ENCODE measurements at places on chromosomes 7 and 10. TPM values are rescaled to one million over a fixed set of nuclear protein-coding genes. Genes with fewer than 3 reads are reported as not detected.

Gene RPP38
- total RNA-seq, result 17.4 TPM

Gene TEX36
- total RNA-seq, result not detected

Gene SFR1
- total RNA-seq, result 12.2 TPM

Gene CALCR
- 0.26 TPM for total RNA-seq

Gene IFIT3
- total RNA-seq, result 25.3 TPM

Gene ANKRD16
- total RNA-seq, result 11.9 TPM

Gene WDR86
- total RNA-seq, result 3.2 TPM

Gene NKX1-2
- not detected for total RNA-seq

Gene PRKG1
- total RNA-seq, result 32.4 TPM

Gene RBM20
- 3.8 TPM for total RNA-seq

- DNase-seq, result no peak
These were observed 186.1 kb downstream of the PRKG1 start for GRCh38 chr10:51260376-51260775.

- no peak for DNase-seq
These were observed 103.5 kb downstream of the AGMO start for GRCh38 chr7:15457990-15458955.

GRCh38 chr7:140697447-140698143 is 1.1 kb downstream of the NDUFB2 start:
- DNase-seq, result no peak

- DNase-seq, result no peak
These were observed 123.4 kb upstream of the PDLIM1 start for GRCh38 chr10:95414016-95414830.

- DNase-seq, result no peak
These were observed 48.3 kb downstream of the PDGFA start for GRCh38 chr7:471191-471865.

DNA sequence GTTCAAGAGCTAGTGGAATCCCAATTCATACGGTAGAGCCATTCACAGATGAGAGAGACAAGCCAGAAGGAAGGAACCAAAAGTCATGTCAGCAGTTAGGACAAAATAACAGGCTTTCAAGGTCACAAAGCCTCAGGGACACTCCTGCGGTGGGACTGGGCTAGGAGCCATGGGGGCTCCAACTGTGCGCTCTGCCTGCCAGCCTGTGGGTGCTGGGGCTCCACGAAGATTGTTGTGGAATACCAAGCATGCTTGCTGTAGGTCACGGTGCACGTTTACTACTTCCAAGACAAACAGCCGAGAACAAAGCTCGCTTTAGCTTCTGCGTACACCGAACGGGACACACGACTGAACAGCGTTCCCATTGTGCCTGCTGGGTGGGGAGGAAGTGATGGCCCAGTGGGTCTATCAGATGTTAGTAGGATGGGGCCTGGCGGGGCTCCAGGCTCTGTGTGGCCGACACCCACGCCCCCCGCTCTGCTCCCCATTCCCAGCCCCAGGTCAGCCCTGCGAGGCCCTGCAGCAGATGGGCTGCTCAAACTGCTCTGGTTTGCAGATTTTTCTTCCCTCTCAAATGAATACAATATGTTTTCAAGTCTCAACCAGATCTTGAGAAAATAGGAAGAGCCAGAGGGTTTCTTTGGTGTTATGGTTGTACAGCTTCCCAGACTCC is 158.9 kb downstream of the EGFR start:
- no peak for DNase-seq

GRCh38 chr10:598415-599170 is 90.9 kb downstream of the DIP2C start:
- DNase-seq, result no peak

DNA sequence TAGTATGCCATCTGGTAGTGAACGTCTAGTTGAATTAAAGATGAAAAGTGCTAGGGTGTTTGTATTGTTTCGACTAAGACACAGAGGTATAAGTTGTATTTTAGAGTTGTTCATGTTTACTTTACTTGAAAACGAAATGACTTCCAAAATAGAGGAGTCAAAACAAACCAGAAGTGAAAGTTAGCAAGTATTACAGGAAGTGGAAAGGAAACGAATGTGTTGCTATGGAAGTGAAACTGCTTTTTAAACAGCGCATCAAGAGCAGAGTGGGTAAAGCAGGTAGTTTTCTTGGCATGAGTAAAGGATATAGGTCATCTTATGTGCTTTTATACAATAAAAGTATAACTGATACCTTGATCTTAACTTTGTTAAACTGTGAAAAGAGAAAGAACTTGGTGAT is 20.0 kb upstream of the GALNTL5 start:
- DNase-seq, result no peak

DNA sequence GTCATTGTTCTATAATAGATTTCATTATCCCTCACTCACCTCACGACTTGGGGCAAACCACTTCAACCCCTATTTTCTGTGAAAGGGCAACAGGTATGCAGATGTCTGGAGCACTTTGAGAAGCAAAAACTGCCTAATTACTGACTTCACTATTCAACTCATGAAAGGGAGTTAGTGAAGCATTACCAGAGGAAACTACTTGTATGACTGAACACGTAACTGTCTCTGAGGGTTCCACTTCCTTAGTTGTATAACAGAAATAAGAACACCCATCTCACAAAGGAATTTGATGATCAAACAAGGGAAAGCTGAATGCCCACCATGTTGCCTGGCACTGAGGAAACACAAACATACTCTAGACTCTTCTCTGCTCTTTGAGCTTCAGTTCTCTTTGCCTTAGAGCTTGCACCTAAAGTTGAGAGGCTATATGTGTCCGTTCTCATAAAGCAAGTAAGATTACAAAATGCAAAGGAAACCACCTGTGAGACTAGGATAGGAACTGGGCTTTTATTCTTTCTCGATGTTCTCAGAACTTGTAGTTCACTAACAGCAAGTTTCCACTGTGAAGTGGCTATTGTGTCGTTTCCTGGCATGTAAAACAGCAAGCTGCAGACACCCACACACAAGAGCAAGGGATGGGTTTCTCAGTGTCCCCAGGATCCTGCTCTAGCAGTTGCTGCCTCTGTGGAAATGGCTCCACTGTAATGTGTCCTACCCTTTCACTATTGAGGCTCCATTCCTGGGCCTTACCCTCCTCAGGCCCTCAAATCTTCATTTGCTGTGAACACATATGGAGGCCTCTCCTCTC is 2.6 kb downstream of the TMEM243 start:
- DNase-seq, result no peak

- DNase-seq, result no peak
These were observed 107.2 kb upstream of the STEAP1B start for GRCh38 chr7:22607180-22607579.

- peak; percentile 91 for DNase-seq
These were observed at the start of the genes BCCIP and UROS for GRCh38 chr10:125822878-125823662. Gene BCCIP, plus strand, starts transcription at chr10:125823546. Its CDS starts 12 bp downstream, at chr10:125823558. Gene UROS, minus strand, starts transcription at chr10:125823258. Its CDS starts 6,759 bp downstream, at chr10:125816499.

- no peak for DNase-seq
These were observed 173.2 kb downstream of the EBF3 start for GRCh38 chr10:129790715-129791446.

GRCh38 chr7:82527851-82528250 is 84.3 kb upstream of the CACNA2D1 start:
- no peak for DNase-seq

GRCh38 chr10:106182542-106182941 is 982.0 kb downstream of the SORCS1 start:
- no peak for DNase-seq

DNA sequence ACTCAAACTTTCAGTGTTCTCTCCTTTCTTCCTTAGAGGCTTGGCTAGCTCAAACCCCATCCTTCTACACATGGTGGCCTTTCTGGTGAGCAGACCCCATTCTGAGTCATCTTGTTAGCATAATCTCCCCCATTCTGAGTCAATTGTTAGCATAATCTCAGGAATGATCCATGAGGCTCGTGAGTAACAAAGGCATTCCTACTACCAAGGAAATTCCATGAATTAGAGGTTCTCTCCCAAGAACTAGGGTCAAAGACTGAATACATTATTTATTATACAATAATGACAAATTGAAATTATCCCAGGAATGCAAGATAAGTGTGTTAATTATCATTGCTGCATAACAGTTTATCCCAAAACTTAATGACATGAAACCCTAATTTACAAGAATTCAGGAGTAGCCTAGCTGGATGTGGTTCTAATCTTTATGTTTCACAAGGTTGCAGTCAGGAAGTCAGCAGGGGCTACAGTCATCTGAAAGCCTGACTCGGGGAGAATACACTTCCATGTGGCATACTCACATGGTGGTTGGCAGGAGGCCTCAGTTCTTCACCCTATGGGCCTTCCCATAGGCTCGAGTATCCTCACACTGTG is 100.2 kb downstream of the MMRN2 start:
- DNase-seq, result no peak

- DNase-seq, result peak; percentile 85
These were observed at the start of gene FGFR2 for GRCh38 chr10:121598263-121599249. Gene FGFR2, minus strand, starts transcription at chr10:121598444. Its CDS starts 4,627 bp downstream, at chr10:121593817.

DNA sequence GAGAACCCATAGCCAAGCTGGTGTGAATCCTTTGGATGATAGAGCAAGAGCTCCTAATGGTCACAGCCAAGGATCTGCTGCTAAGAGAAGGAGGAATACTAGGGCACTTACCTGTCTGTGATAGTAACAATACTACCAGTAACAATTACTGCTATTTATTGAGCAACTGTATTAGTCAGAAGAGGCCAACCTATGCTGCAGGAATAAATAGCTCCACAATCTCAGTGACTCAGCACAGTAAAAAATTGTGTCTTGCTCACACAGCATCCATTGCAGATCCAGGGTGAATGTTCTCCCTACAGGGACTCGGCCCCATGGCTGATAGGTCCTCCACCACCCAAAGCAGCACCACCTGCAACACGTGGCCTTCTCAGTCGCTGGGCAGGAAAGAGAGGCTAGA is 257.6 kb upstream of the ZMIZ1 start:
- DNase-seq, result no peak

DNA sequence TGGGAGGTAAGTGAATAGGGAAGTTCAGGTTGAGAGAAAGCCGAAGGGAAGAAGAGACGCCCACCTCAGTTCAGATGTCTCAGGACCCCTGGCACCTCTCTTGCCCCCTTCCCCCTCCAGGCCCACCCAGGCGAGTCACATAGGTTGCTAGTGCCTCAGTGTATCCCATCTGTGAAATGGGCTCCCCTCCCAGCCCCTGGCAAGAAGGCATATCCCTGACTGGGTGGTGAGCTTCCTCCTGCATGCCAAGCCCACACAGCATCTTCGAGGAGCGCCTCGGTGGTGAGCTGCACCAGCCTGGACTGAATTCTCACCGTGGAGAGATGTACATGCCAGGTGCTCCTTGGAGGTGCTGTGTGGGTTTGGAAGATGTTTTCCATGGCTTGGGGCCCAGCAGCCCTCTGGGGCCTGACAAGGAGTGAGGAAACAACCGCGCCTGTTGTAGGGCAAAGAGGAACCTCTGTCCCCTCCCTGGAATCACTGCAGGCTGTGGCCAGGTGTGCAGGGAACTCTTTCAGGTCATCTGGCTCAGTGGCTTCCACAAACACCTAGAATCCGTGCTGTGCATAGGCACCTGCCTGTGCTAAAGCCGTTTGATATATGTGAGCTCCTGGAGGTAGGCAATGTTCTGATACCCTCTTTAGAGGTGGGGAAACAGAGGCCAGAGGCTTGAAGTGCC is 45.1 kb downstream of the UNC5B start:
- no peak for DNase-seq

GRCh38 chr7:158019726-158020705 is 567.6 kb downstream of the PTPRN2 start:
- no peak for DNase-seq

DNA sequence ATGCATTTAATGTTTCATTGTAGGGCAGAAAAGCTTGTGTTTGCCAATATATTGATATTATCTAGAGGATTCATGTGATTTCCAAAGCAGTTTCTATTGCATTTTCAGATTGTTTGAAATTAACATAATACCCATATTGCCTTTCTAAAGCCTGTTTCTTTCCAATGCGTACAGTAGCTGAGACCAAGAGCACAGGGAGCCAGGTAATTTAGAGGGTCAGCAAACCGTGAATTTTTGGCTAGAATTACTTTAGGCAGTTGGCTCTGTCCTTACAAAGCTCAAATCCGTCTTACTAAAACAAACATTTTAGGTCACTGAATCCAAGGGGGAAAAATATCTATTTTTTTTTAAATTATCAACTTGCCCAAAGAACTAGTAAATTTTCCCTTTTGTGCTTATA is 604.9 kb upstream of the ADARB2 start:
- DNase-seq, result no peak

DNA sequence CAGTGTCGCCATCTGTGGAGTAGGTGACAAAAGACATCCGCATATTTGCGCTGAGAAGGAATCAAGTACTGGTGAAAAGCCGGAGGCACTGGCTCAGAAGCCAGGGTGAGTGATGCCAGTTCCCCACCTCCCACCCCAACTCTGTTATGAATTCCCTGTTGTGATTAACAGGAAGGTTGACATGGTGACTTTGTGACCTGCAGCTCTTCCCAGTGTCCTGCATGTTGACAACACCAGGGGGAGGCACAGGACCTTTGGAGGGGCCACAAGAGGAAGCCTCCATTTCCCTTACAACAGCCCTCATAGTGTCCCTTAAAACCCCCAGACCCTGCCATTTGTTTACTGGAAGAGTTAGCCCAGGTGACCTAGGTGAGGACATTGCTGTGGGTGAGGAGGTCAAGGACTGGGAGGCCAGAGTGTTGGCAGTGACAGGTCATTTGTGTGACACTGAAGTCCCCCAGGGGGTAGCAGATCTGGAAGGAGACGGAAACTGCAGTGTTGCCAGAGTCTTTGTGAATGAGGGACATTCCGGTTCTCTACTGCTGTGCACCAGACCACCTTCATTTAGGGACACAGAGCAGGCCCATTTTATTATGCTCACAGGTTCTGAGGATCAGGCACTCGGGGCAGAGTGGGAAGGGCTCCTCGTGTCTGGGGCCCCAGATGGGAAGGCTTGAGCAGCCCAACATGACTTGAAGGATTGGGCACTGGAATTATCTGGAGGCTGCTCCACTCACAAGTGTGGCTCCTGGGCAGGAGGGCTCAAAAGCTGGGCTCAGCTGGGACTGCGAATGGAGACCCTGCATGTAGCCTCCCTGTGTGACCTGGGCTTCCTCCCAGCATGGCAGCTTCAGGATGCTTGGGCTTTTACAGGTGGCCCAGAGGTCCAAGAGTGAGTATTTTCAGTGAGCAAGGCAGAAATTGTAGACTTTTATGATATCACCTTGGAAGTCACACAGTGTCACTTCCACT is 13.0 kb upstream of the ANTXRL start:
- no peak for DNase-seq

- DNase-seq, result peak; percentile 17
These were observed 163.4 kb downstream of the RAPGEF5 start for GRCh38 chr7:22193450-22193983.

DNA sequence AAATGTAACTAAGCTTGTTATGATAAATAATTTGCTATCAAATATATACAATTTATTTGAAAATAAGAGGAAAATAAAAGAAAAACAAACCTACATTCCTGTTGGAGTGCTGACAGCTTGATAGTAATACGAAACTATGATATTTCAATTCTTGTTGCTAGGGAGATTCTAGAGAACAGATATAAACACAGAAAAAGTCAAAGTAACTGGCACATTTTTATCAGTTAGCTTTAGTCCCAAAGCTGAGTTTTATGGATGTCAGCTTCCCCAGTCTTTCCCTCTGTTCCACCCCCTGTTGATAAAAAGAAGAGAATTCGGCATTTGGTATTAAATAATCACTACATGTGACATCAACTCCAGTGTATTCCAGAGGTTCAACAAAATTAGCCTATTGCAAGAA is 1134.0 kb downstream of the XPNPEP1 start:
- no peak for DNase-seq

GRCh38 chr7:136183981-136184380 is 206.8 kb upstream of the MTPN start:
- DNase-seq, result no peak
